ENCODE measurements at places on chromosomes 13 and 19.
A peak's percentile ranks its signal among the peaks of the same experiment; 100 is the strongest.

DNA sequence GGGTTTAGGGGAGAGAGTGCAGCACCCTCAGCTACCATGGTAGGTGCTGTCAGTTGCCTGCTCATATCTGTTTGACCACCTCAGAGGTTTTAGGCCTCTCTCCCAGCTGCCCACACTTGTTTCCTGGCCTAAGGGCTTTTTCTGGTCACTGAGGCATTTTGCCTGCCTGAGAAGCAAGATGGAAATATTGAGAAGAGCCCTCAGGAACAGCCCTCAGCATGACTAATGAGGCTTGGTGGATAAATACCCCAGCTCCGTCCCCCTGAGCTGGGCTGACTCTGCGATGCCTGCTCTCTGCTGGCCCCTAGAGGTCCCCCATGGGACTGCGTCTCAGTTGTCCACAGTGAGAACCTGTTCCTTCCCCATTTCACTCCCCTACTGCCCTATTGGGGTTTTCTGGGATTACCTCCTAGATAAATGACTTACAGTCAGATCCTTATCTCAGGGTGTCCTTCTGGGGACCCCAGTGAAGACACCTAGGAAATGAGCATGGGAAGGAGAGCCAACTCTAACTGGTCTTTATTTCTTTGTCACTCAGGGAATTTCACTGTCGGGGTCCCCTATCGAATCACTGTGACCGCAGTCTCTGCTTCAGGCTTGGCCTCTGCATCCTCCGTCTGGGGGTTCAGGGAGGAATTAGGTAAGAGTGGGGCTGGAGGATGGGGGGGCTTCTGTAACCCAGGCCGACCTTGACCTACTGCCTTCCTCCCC lies 13.3 kb downstream of the PALM3 start:
- DNase-seq = peak; percentile 86

- peak; percentile 12 for DNase-seq
Measured at GRCh38 chr13:105084931-105085330, 1450.5 kb downstream of the EFNB2 start.

GRCh38 chr13:41465898-41466320 lies 8.6 kb downstream of the RGCC start:
- DNase-seq = no peak

GRCh38 chr13:30774214-30774730 lies 38.9 kb downstream of the ALOX5AP start:
- DNase-seq = no peak

- DNase-seq = peak; percentile 38
Measured at GRCh38 chr19:53961523-53962356, 997 bp upstream of the CACNG8 start.

- DNase-seq = no peak
Measured at GRCh38 chr13:44199627-44200207, 173.9 kb upstream of the SERP2 start.

- DNase-seq = no peak
Measured at GRCh38 chr19:39124136-39124764, 1.3 kb upstream of the PAK4 start.

DNA sequence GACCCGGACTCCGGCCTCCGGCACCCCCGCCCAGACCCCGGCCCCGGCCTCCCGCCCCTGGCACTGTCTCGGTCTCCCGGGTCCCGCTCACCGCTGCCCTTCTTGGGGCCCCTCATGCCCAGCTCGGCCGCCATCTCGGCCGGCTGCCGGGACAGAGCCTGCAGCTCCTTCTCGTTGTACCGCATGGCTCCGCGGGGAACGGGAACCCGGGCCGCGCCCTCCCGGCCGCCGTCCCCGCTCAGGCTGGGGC lies 140 bp downstream of the PLEKHJ1 start:
- no peak for DNase-seq

GRCh38 chr13:110471156-110471832 lies 90.2 kb downstream of the RAB20 start:
- DNase-seq = no peak

DNA sequence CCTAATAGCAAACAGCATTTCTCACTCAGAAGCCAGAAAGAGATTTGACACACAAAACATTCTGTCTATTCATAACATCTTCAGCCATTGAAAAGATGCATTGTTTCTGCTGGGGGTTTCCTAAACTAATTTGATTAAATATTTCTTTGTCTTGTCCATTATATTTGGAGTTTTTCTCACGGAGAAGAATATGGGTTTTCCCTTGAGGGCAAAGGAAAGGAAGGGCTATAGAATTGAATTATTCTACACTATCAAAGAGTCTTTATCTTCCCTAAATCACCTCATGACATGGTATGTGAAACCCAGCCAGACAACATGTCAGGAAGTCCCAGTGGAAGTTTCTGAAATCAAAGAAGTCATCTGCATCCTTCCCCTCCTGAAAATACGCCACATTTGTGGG lies 186.4 kb downstream of the SHISA2 start:
- DNase-seq = no peak

DNA sequence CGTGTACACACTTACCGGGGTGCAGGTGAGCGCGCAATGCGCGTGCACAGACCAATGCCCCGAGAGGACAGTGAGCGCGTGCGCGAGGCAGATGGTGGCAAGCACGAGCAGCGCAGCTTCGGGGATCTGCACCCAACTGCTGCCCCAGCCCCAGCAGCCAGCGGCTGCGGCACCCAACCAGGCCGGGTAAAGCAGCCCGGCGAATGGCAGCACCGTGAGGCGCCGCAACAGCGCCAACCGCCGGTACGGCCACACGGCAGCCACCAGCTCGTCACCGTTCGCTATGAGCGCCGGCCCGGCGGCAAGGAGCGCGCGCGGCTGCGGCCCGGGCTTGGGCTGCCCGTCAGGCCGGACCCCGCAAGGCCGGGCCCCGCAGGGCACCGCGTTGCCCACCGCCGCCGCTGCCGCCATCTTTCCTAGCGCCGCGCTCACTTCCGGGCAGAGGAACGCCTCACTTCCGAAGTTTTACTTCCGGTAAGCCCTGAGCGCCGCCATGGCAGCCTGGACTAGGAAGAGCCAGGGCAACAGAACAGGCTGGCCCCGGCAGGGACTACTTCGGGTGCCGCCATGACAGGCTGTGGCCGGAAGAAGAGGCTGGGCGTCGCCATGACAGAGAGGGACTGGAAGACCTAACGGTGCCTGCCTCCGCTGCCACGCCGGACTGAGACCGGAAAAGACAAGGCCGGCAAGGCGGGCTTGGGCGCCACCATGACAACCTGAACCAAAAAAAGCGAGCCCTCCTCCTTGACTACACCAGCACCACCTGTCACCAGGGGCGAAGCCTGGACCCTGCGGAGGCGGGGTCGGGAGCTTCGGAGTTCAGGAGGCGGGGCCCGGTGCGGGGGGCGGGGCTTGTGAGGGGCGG lies at the start of gene ATP13A1:
ATP13A1 (minus strand) TSS at position 421 of the 865 bp plus-strand sequence; CDS start at position 411, 10 bp downstream.
- DNase-seq = peak; percentile 97
